ENCODE measurements at places on chromosomes 4 and X.

- DNase-seq, result no peak
Measured at GRCh38 chr4:3283483-3283882, 9.3 kb upstream of the RGS12 start.

GRCh38 chr4:82352825-82353366, 20.9 kb downstream of the HNRNPD start:
- no peak for DNase-seq

- peak; percentile 88 for DNase-seq
Measured at GRCh38 chr4:94406668-94407437, 44.9 kb upstream of the PDLIM5 start.

- no peak for DNase-seq
Measured at GRCh38 chrX:14173873-14174272, 144.2 kb upstream of the GEMIN8 start.

- peak; percentile 36 for DNase-seq
Measured at GRCh38 chr4:10096978-10097335, 19.6 kb downstream of the WDR1 start.

- DNase-seq, result no peak
Measured at GRCh38 chr4:11111876-11112275, 316.8 kb downstream of the HS3ST1 start.

DNA sequence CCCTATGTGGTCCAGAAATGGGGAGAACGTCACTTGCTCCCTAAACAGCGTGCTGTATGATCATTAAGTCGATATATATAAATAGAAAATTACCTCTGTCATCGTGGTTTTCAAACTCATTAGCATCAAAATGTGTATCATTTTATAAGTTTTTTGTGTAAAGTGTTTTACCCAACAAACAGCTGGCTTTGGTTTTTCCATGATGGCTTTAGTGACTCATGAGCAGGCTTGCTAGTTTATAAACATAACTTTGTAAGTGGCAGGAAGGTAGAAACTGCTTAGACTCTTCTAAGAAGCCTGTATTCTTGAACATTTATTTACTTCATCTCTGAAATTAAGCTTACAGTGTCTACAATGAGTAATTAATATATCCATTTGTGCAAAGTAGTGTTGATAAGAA, 108.4 kb upstream of the DIPK2B start:
- DNase-seq, result no peak

- DNase-seq, result no peak
Measured at GRCh38 chr4:110615353-110616237, 7.3 kb downstream of the PITX2 start.

DNA sequence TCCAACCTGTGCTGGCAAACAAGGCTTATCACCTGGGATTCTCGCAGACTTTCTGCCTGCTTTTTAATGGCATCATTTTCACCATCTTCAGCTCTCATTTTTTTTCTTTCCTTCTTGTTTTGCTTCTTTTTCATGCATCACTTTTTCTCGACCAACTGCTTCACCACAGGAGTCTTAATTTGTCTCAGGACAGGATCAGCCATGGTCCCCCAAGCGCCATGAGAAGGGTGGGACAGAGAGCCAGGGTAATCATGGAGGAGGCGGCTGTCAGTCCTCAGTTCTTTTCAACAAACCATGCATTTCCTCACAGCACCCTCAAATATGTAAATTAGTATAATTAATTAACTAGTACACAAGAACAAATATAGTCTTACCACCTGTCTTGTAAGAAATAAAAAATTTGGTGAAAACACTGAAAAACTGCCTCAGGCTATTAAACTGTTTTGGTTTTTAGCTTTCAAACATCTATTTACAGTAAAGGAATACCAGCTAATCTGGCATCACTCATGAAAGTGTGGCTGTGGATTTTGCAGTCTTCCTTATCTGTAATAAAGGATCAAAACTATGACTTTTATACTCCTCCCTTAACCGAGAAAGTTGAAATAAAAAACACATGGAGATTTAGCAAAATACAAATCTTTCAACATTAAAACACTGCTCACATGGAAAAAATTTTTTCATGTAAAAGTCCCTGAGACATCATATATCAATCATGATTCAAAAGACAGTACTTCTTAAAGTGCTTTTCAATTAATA, 19.1 kb downstream of the EIF4E start:
- no peak for DNase-seq

DNA sequence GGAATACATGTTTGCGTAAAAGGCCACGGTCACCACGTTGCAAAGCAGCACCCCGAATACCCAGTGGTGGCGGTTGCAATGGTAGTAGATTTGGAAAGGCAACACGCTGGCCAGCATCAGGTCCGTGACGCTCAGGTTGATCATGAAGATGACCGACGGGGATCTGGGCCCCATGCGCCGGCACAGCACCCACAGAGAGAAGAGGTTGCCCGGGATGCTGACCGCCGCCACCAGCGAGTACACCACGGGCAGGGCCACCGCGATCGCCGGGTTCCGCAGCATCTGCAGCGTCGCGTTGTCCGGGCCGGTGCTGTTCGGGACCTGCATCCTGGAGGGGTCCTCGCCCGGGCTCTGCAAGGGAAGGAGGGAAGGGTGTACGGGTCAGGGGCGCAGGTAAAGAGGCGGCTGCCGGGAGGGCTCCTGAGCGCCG, 13.5 kb upstream of the ASMTL start:
- no peak for DNase-seq

GRCh38 chr4:140116442-140117104, 37.4 kb downstream of the MAML3 start:
- peak; percentile 52 for DNase-seq

DNA sequence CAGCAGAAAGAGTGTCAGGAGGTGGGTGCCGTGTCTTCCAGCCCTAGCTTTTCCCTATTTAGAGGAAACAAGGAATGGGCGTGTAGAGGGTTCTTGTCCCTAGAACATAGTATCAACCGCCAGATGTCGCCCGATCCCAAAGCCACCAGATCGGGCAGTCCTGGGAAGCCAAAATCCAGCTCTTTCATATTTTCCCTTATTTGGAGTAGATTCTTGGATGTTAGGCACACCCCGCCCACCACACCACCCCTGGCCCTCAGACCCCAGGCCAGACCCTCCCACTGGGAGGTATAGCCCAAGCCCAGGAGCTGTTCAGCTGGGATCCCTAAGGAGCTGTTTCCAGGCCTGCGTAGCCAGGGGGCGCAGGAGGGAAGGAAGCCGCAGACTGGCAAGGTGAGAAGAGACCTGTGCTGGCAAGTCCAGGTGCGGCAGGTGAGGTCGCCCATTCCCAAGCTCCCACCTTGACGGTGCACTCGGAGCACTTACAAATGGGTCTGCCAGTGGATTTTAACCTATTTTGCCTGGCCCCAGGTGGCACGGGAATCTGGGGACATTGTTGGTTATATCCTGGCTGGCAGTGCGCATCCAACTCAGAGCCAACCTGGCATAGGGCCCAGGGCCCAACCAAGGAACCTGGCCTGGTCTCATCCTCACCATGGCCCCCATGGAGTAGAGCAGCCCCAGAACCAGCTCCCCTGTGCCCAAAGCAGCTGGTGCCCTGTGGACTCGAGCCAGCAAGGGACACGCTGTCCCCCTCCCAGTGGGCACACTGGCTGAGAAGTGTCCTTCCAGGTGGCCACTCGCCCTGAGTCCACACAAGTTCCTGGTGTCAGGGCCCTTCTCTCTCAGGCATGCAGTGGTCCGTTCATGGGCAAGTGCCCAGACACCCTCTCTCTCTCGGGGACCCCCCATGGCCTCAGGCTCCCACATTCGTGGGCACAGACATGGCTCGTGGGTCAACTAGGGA, 811 bp downstream of the FLNA start:
- peak; percentile 58 for DNase-seq

- peak; percentile 68 for DNase-seq
Measured at GRCh38 chrX:135740681-135741149, 27.3 kb downstream of the CT45A1 start.

- DNase-seq, result no peak
Measured at GRCh38 chr4:5931526-5931925, 38.6 kb upstream of the CRMP1 start.

DNA sequence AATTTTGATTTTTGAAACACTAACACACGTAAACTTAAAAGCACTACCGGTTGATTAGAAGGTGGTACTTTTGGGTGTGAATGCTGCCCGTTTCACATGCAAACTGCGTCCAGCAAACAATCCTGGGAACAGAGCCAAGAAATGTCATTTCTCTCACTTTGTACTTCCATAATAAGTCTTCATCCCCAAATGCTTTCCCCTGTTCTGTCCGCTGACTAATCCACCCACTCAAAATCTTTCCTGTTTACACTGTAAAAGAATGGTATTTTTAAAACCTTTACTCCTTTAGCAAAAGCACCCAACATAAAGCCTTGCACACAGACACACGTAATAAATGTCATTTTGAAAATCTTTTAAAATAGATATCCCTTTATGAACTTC, 39.1 kb upstream of the PDLIM5 start:
- peak; percentile 21 for DNase-seq

- no peak for DNase-seq
Measured at GRCh38 chrX:45735571-45735970, 534.9 kb upstream of the DIPK2B start.

DNA sequence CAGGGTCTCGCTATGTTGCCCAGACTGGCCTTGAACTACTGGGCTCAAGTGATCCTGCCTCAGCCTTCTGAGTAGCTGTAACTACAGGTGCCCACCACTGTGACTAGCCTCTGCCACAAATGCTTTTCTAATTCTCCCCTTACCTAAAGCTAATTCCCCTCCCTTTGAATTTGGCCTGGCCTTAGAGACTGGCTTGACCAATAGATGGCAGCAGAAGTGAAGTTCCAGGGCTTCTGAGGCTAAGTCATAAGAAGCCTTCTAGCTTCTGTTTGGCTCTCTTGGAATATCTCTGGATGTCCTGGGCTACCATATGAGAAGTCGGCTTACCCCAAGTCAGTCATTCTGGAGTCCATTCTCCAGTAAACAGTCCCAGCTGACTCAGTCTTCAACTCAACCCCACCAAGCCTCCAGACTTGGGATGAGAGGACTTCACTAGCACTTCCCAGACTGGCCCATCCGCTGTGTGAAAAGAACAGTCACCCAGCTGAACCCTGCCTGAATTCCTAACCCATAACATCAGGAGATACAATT, 61.0 kb downstream of the HPRT1 start:
- DNase-seq, result peak; percentile 63

DNA sequence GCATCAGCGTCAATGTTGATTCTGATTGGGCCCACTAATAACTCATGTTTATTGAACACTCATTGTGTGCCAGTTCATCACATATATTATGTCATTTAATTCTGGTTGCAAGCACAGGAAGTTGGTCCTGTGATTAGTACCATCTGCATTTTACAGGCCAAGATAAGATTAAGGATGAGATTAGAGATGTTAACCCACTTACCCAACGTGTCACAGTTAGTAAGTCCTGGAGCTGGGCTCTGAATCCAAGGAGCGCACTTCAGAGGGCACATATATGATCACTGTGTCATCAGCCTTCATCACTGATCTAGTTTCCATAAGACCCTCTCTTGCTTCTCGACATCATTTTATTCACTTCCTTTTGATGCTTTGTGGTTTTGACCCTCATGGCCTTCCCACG, 205.3 kb upstream of the ANXA3 start:
- DNase-seq, result no peak

GRCh38 chr4:173499658-173500535, 30.1 kb downstream of the HAND2 start:
- DNase-seq, result no peak

- peak; percentile 67 for DNase-seq
Measured at GRCh38 chr4:184529283-184529682, 54.9 kb upstream of the IRF2 start.

DNA sequence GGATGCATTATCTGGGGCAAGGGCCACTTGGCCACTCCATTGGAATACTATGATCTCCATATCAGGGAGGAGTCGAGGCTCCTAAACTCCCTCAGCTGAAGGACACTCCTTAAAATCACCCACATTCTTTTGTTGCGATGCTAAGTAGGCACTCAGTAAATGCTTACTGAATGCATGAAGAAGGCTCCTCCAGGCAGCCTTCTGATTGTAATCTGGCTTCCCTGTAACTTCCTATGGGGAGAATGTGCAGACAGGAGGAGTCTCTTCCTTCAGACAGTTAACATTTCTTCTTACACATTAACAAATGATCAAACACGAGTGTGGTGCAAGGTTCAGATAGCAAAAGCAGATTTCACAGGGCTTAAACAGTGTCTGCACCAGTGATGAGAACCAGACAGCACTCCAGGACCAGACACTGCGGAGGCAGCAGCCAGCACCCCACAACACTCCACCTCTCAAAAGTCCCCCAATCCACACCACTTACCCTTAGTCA, 21.4 kb upstream of the USO1 start:
- no peak for DNase-seq

DNA sequence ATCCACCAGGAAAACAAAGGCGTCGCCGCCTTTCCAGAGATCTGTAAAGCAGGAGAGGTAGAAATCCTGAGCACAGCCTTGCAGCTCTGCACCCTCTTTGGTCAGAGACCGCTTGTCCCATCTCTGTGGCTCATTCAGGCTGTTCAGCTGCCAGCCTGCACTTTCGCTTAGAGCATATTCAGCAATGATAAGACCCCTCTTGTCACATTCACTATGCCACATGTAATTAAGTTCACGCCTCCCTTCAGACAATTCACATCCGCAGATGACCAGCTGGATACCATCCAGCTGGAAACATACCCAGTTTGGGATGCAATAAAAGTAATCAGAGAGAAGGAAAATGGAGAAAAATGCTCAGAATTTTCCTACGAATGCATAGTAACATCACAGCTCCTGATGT, 335.4 kb downstream of the UNC5C start:
- no peak for DNase-seq

DNA sequence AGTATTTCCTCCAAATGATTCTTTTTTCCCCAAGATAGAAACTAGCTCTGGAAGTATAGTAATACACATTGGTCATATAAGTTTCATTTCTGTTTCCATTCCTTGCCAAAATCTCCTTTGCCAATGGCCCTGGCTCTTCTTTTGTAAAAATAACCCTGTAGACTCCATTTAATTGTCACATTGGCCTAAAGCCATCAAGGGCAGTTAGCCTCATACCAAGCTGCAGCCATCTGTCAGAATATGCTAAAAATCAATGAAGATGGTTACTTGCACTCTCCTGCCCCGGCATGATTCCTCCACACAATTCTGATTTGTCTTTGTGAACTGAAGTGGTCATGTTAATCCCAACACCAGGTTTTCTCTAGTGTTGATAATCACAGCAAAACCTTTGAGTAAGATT, 380.5 kb downstream of the SH2D1A start:
- no peak for DNase-seq

GRCh38 chr4:186029571-186030398, 39.2 kb upstream of the TLR3 start:
- DNase-seq, result no peak

GRCh38 chr4:23782778-23783437, 106.9 kb downstream of the PPARGC1A start:
- no peak for DNase-seq

DNA sequence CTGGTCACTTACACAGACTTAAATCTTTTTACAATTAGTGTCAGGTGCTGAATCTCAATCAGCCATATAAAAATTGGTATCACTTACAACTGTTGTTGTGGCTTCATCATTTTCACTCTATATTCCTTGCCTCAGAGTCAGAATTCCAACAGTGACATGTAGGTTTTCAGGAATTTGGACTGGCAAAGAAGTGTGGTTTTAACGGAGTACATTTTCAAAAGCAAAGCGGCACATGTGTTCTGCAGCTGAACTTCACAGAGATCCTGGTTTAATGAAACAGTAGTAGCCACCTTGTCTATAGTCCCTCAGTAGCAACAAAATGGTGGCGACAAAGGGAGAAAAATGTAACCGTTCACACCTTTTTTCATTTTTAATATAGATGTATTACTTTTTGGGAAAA, 486.6 kb downstream of the FAT4 start:
- DNase-seq, result no peak

- DNase-seq, result no peak
Measured at GRCh38 chr4:4960574-4960973, 58.7 kb downstream of the CYTL1 start.

Data from suppressor macrophage (primary cell).